ENCODE measurements at places on chromosomes 3 and 15. TPM values are rescaled to one million over a fixed set of nuclear protein-coding genes. Genes with fewer than 3 reads are reported as not detected.

Gene PCSK6
- not detected for total RNA-seq

Gene SPINT1
- total RNA-seq: 0.12 TPM

Gene OTOL1
- not detected for total RNA-seq

Gene KCNMB3
- 0.22 TPM for total RNA-seq

Gene EFCC1
- not detected for total RNA-seq

Gene ALG1L2
- total RNA-seq: 0.32 TPM

Gene OR5K2
- total RNA-seq: not detected

Gene GRK7
- not detected for total RNA-seq

Gene MEX3B
- total RNA-seq: 4.6 TPM

Gene BOC
- total RNA-seq: 7.0 TPM

Gene TOPAZ1
- not detected for total RNA-seq

Gene RBMS3
- 26.1 TPM for total RNA-seq

Gene KY
- 0.11 TPM for total RNA-seq

GRCh38 chr3:144237351-144237750, 265.7 kb downstream of the DIPK2A start:
- DNase-seq: no peak

DNA sequence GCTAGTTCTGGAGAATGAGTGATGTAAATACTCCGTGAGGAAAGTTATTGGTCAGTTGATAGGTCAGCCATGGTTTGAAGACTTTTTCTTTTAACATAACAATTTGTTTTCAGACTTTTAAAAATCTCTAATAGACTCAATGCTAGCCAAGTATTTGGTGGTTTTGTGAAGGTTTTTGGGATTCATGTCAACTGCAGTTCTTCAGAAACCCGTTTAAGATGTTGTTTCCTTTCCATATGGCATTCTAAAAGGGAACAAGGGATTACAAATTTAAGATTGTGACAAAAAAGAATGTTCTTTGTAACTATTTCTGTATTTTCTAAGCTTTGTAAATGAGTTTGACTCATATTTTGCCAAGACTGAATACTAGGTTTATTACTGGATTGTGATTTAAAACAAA, 281.7 kb upstream of the COL8A1 start:
- no peak for DNase-seq

GRCh38 chr3:69079269-69080159, 651 bp downstream of the UBA3 start:
- DNase-seq: no peak

DNA sequence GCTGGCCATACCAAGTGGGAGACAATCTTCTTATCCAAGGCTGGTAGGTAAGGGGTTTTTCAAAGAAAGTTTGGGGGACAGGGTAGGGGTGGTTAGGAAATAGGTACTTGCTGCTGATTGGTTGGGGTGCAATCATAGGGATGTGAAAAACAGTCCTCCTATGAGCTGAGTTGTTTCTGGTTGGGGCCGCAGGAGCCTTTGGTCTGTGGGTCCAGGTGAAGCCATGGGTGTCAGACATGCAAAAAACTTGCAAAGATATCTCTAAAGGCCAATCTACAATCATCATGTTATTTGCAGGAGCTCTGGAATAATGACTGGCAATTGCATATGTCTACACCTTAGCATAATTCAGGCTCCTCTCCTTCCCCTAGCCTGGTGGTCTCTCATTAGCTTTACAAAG, 982.3 kb downstream of the DIPK2A start:
- DNase-seq: no peak

DNA sequence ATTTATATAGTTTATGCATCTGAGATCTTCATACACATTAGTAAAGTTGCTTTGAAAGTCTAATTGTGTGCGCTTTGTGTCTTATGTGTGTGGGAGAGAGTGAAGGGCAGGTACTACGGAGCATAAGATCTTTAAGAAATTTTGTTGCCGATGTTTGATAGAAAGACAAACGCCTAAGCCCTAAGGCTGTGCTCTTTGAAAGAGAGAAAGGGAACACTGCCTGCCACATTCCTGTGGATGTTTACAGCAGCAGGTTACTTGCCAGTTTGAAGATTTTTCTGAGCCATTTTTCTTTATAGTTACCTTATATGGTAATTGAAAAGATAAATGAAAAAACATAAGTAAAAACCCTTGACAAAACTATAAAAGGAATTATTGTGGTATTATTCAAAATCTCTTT, 17.0 kb downstream of the DTWD1 start:
- no peak for DNase-seq

GRCh38 chr15:90035840-90036230, 34.7 kb downstream of the ZNF710 start:
- DNase-seq: no peak

DNA sequence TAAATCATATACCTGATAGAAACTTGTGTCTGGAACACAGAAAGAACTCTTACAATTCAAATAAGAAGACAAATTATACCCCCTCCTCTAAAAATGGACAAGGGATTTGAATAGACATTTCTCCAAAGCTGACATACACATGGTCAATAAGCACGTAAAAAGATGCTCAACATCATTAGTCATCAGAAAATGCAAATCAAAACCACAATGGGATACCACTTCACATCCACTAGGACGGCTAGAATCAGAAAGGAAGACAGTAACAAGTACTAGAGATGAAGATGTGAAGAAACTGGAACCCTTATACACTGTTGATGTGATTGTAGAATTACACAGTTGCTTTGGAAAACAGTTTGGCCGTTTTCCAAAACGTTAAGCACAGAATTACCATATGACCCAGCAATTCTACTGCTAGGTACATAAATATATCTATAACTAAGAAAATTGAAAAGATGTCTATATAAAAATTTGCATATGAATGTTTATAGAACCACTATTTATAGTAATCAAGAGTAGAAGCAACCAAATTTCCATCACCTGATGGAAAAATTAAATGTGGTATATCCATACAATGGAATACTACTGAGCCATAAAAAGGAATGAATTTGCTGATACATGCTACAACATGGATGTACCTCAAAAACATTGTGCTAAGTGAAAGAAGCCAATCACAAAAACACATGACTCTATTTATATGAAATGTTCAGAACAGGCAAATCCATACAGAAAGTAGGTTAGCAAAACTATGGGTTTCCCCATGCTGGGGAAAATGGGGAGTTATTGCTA, 60.8 kb downstream of the GREM1 start:
- peak; percentile 44 for DNase-seq

GRCh38 chr3:39110041-39110639, 2.7 kb downstream of the TTC21A start:
- DNase-seq: no peak

- no peak for DNase-seq
Measured at GRCh38 chr15:95957861-95958260, 372.6 kb upstream of the NR2F2 start.

GRCh38 chr3:134038716-134039115, 9.0 kb upstream of the SLCO2A1 start:
- DNase-seq: no peak

DNA sequence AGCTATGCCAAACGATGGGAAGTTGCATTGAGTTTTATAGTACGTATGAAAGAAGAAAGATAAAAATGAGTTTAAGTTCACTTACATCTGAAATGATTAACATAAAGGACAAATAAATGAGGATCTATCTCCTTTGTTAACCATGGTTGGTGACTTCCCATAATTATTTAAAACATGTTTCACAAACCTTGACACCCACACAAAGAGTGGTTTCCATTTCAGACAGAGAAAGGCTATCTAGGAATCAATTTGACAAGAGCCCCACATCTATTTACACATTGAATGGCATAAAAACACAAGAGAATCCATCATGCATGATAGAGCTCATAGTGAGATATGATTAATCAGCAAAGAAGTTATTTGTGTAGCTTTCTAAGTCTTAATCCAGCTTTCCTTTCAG, 14.2 kb upstream of the MTMR10 start:
- no peak for DNase-seq

- DNase-seq: peak; percentile 96
Measured at GRCh38 chr3:102089904-102090720, 240.8 kb downstream of the NFKBIZ start.

GRCh38 chr3:60431599-60431958, 819.7 kb downstream of the FHIT start:
- DNase-seq: no peak

DNA sequence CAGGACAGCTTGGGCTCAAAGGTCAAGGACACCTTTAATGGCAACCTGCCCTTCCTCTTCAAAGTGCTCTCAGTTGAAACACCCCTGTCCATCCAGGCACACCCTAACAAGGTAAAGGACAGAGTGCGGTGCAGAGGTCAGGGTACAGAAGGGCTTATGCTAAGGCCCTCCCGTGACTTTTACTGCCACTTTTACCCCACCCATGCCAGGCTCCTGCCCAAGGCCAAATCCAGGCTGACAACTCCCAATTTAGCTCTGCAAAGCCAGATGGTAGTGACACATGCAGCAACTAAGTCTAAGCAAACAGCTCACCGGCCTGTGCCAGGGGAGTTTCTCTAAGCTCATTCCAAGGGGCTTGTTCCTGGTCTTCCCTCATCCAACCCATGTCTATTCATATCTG, 1.6 kb downstream of the MPI start:
- DNase-seq: no peak

- DNase-seq: no peak
Measured at GRCh38 chr3:168083906-168084305, 11.8 kb downstream of the GOLIM4 start.

- no peak for DNase-seq
Measured at GRCh38 chr3:126682009-126682408, 22.0 kb upstream of the CHCHD6 start.

GRCh38 chr3:10743366-10744097, 72.5 kb upstream of the SLC6A11 start:
- DNase-seq: no peak

GRCh38 chr3:192244591-192244990, 482.8 kb downstream of the FGF12 start:
- DNase-seq: no peak

DNA sequence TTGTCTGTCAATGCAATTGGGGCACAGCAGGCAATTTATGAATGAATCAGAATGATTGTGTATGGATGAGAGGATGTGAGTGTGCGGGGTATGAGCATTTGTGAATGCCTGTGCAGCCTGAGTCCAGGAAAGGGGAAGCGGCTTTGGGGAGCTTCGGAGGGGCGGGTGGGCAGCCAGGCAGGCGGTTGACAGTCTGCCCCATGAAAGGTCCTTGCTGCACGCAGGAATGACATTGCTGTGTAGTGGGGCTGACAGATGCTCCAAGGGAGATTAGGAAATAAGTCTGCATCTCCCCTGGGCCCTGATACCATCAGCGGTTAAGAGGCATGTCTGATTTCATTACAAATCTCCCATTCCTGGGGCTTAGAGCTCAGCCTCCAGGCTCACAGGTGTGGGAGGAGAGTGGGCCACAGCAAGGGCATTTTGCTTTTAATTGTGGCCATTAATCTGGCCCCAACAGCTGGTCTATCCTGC, 26.4 kb upstream of the TSPAN3 start:
- no peak for DNase-seq

GRCh38 chr3:149941946-149942345, 28.7 kb downstream of the PFN2 start:
- no peak for DNase-seq

DNA sequence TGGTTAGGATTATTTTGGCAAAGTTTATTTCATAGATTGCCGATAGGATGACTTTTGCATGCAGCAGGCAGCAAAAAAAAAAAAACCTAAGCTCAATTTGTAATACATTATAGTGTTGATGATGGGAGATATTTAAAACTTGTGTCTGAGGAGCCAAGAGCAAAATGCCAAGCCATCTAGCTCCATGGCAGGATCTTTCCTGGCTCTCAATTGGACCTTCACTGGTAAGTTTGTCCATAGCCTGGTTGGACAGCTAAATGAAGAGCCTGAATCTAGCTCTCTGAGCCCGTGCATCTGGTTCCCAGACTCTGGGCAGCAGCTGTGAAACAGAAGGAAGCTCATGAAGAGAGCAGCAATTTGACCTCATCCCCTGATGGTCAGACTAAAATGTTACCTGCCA, 17.5 kb downstream of the STAC start:
- DNase-seq: no peak

DNA sequence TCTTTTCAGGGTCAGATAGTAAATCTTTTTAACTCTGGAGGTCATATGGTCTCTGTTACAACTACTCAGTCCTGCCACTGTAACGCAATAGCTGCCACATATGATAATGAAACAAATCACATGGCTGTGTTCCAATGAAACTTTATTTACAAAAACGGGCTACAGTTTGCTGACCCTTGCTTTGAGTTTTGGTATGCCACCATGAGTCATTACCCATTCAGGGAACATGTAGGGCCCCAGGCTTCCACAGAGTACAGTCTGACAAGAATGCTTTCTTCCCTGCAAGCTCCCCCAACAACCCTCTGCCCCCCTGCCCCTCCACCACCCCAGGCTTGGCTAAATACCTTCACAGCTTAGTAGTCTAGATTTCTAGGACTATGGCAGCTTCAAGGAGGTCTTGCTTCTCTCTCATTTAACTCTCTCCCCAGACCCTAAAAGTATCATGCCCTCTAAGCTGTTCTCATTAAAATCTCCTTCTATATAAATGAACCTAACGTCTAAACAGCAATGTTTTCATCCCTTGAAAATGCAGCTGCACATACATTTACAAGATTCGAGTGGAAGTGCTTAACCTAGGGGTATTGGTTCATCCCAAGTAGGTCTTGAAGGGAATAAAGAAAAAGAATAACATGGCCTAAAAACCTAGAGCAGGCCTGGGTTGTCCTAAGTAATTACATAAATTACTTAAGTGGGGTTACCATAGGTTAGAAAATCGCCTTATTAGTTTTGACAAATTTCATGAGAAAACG, 117.8 kb upstream of the PRICKLE2 start:
- DNase-seq: peak; percentile 90

- no peak for DNase-seq
Measured at GRCh38 chr3:98328933-98329332, 24.7 kb upstream of the OR5K4 start.

- DNase-seq: no peak
Measured at GRCh38 chr3:110971010-110971601, 100.5 kb upstream of the NECTIN3 start.

GRCh38 chr3:143511174-143511879, 336.9 kb downstream of the SLC9A9 start:
- DNase-seq: no peak

- no peak for DNase-seq
Measured at GRCh38 chr3:72375237-72376076, 472.8 kb downstream of the SHQ1 start.

- peak; percentile 11 for DNase-seq
Measured at GRCh38 chr3:129530251-129530791, 1.9 kb downstream of the RHO start.

DNA sequence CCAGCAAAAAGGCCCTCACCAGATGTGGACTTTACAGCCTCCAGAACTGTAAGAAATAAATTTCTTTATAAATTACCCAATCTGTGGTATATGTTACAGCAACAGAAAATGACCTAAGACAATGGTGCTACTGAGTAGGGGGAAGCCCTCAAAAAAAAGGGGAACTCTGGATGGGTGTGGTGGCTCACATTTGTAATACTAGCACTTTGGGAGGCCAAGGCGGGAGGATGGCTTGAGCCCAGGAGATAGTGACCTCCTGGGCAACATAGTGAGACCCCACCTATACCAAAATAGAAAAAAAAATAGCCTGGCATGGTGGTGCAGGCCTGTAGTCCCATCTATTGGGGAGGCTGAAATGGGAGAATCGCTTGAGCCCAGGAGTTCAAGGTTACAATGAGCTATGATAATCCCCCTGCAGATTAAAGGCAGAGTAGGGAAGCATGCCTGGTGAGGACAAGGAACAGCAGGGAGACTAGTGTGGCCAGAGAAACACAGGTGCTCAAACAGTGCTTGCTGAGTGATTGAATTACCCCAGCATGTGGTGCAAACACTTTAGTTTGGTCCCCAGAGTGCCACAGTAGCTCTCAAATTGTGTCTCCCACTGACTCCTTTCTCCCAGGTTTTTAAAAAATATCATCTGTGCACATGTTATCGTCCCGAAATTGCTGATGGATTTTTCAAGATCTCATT, 13.9 kb upstream of the USP3 start:
- no peak for DNase-seq

Data from HFFc6 (cell line).